ENCODE measurements at places on chromosomes 2 and 18.

DNA sequence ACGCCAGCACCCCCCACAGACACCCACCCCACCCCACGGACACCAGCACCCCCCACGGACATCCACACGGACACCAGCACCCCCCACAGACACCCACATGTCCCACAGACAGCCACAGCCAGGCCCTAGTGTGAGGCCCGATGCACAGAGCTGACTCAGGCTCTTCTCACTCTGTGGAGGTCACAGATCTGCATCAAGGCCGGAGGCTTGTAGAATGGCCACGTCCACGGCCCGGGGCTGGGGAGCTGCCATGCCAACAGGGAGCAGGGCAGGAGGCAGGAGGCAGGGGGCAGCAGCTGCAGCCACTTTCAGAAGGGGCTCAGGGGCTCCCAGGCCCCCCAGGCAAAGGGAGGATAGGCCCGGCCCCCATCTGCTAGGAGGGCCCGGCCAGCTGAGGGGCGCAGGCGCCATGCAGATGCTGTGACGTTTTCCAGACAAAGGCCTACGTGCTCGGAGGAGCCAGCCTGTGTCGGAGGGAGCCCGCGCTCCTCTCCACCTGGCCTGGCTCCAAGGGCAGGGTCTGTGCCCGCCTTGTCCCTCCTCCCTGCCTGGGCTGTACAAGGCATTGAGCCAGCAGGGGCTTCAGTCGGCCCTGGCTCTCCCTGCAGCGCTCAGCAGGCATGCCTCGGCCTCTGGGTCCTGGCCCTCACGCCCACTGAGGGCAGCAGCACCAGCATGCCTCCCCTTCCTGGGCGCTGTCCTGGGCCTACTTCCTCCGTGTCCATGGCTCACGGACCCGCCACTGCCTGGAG, 249.0 kb downstream of the TWIST2 start:
- no peak for DNase-seq

- DNase-seq, result no peak
Measured at GRCh38 chr2:168977608-168978007, 53.5 kb downstream of the ABCB11 start.

GRCh38 chr2:218809515-218809914, 22.1 kb downstream of the PRKAG3 start:
- no peak for DNase-seq

- no peak for DNase-seq
Measured at GRCh38 chr18:52340406-52341102, 557 bp downstream of the DCC start.

GRCh38 chr2:86243272-86243671, 44.0 kb downstream of the MRPL35 start:
- DNase-seq, result no peak

- no peak for DNase-seq
Measured at GRCh38 chr2:26184555-26185303, 11.8 kb downstream of the GAREM2 start.

- DNase-seq, result no peak
Measured at GRCh38 chr2:8572712-8573233, 109.1 kb upstream of the ID2 start.

- DNase-seq, result no peak
Measured at GRCh38 chr2:72827966-72828646, 2.3 kb upstream of the EXOC6B start.

GRCh38 chr2:45194596-45194995, 185.3 kb upstream of the SIX2 start:
- DNase-seq, result no peak

DNA sequence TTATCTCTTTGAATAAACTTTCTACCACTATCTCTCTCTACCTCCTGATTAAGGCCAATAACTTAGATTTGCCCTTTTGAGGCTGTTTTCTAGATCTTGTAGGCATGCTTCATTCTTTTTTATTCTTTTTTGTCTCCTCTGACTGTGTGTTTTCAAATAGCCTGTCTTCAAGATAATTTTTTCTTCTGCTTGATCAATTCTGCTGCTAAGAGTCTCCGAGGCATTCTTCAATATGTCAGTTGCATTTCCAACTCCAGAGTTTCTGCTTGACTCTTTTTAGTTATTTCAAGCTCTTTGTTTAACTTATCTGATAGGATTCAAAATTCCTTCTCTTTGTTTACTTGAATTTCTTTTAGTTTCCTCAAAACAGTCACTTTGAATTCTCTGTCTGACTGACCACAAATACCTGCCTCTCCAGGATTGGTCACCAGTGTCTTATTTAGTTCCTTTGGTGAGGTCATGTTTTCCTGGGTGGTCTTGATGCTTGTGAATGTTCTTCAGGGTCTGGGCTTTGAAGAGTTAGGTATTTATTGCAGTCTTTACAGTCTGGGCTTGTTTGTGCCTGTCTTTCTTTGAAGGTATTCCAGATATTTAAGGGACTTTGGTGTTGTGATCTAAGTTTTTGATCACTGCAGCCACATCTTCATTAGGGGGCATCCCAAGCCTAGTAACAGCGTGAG, 197.3 kb upstream of the STK17B start:
- no peak for DNase-seq

- DNase-seq, result no peak
Measured at GRCh38 chr2:229610872-229611271, 103.5 kb downstream of the DNER start.

- DNase-seq, result no peak
Measured at GRCh38 chr18:44968336-44968735, 287.6 kb downstream of the SETBP1 start.

- DNase-seq, result no peak
Measured at GRCh38 chr2:26325851-26326250, 20.1 kb upstream of the SELENOI start.

DNA sequence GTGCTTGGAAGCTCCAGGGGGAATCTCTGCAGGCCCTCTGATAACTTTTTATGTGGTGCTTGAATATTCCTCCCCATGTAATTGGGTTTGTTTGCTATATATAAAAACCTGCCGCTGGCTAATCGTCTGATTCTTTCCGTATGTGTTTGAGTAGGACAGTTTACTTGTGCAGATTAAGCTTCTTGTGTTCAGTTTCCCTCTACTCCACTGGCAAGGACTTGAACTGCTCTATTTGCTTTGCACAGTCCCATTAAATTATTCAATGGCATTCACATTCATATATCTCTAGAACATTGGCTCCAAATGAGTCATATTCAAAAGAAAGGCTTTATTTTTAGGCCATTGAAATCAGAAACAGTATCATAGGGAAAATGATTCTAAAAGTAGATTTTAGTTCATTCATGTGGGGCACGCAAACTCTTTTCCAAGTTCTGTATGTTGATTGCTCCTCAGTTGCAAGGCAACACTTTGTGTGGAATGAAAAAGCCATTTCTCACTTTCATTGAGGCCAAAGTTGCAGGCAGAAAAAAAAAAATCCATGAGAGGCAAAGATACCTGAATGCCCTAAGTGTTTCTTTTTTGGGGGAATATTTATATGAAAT, 1682.3 kb upstream of the PIK3C3 start:
- no peak for DNase-seq

DNA sequence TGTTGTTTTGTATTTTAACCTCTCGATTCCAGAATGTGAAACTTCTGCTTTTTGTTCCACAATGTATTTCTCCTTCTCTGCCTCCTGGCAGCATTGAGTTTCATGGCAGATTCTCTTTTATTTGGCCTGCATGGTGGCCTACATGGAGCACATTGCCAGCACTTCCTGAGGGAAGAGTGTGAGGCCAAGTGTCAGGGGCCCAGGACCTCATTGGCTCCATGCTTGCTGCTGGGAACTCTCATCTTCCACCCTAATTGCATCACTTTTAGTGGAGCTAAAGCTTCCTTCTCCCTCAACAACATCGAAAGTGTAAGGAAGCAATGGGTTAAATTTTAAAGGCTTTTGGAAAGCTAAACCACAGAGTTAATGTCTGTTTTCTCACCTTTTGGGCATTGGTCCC, 9.5 kb downstream of the TRIB2 start:
- no peak for DNase-seq

DNA sequence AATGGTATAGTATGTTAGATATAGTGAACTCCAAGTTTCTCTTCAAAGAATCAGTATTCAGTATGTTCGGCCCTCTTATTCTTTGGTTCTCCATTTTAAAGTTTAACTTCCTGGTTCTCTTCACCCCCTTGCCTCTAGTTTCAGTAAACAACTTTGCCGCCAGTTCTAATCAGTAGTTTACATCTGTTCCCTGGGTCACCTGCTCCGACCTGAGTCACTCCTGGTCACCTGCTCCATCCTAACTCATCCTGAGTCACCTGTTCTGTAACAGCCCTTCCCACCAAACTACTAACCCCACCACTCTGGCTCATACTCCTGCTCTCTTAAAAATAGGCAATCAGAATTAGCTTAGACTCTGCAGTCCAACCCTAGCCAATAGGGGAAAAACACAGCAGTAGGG, 23.7 kb upstream of the TEX51 start:
- no peak for DNase-seq

DNA sequence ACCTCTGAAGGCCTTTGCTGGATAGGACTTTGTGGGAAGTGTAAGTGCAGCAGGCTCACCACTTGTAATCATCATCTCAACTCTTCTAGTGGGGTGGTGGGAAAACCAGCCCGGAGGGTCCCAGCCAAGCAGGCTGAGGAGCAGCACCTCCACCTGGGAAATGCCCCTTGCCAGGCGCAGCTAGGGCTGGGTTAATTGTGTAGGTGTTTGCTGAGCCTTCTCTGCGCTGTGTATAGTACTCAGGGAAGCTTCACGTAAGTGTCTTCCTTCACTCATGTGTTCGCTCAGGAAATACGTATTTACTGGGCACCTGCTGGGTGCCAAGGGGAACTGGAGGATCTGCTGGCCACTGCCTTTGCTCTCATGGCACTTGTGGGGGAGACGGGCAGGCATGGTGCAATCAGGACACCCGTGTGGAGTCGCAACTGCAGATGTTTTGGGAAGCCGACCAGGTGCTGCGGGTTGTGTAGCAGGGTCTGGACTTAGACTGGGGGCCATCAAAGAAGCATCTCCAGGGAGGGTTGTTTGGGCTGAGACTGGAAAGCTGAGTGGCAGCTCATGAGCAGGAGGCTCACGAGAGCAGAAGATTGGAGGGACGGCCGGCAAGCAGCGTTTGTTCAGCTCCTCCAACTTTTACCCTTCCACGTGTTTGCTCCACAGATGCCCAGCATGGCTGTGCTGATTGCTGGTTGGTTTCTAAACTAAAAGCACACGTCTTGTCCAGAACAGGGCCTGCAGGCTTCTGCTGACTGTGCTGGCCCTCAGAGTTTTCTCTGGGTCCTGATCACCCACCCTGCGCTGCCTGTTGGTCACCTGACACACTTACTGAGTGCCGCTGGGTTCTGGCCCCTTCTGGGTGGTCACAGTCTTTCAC, 164.6 kb downstream of the LDLRAD4 start:
- no peak for DNase-seq

GRCh38 chr2:207417301-207417718, 112.5 kb upstream of the CREB1 start:
- DNase-seq, result no peak

Measured in NCI-H1930 (cell line).